ENCODE measurements at places on chromosomes 12 and 14. TPM values are rescaled to one million over a fixed set of nuclear protein-coding genes. Genes with fewer than 3 reads are reported as not detected.

Gene ANO4
- not detected for total RNA-seq

Gene TMEM30B
- not detected for total RNA-seq

Gene NRIP2
- not detected for total RNA-seq

Gene ASB2
- total RNA-seq = 0.46 TPM

Gene TMPRSS12
- total RNA-seq = not detected

Gene SLC39A5
- total RNA-seq = 101 TPM

Gene ENDOU
- total RNA-seq = not detected

Gene OTX2
- not detected for total RNA-seq

Gene VWF
- total RNA-seq = 0.22 TPM

Gene SNRPF
- total RNA-seq = 77.2 TPM

Gene UNG
- 114 TPM for total RNA-seq

Data from HepG2 (cell line).